Posterior vena cava (tissue), 2 donors: ENCODE measurements at places on chromosomes 7 and 10.
A peak's percentile ranks its signal among the peaks of the same experiment; 100 is the strongest.

DNA sequence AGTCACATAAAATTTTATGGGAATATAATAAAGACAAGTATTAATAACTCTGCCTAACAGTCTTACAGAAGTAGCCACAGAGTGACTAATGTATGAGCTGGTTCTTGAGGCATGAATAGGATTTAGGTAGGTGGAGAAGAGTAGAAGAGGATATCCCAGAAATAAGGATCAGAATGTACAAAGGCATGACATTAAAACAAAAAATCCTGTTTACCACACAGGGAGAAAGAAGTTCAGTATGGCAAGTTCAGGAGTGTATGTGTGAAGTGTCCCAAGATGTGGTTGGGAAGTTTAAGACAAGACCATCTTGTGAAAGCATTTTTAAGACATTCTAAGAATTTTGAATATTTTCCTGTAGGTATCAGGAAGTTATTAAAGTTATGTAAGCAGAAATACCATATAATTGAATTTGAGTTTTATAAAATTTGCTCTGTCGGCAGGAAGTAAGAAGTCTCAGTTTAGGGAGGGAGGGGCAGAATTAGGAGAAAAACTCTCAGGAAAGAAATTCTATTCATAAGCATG is 64.7 kb upstream of the CAV2 start:
- DNase-seq = no peak

DNA sequence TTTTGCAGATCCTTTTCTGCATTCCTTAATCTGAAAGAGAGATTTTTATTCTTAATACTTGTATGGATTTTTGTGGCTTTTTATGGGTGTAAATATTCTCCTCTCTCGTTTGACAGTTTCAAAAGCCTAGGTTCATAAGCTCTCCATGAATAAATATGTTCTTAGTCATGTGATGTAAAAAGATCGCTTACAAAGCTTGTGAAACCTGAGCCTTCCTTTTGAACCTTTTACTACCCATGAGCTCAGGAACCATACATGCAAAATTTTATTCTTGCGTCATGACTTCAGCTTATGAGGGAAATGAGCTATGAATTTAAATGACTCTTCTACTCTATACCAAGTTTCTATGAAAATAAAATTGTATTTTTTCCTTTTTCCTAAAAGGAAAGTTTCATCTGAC is 98.7 kb downstream of the POLL start:
- no peak for DNase-seq

GRCh38 chr7:75072981-75073283 is 670 bp downstream of the RCC1L start:
- no peak for DNase-seq

- no peak for DNase-seq
Observed at GRCh38 chr7:120053390-120053961, 219.5 kb upstream of the KCND2 start.

GRCh38 chr7:145692237-145692950 is 424.2 kb upstream of the CNTNAP2 start:
- DNase-seq = no peak

- no peak for DNase-seq
Observed at GRCh38 chr7:39306016-39306570, 260.1 kb upstream of the YAE1 start.

DNA sequence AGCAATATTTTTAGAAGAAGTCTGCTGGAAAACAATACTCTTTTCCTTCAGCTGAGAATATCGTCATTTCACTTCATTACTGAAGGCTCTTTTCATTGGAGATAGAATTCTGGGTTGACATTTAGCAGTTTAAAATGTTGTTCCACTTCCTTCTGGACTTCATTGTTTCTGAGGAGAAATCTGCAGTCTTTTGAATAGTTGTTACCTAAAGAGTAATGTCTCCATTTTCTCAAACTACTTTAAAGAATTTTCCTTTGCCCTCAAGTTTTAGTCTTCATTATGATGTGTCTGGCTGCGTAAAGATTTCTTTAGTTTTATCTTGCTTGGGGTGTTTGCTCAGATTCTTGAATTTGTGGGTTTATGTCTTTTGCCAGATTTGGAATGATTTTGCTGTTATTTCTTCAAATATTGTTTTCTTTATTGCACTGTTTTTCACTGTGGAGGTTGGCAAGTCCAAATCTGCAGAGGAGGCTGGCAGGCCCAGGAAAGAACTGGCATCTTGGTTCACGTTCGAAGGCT is 136.3 kb downstream of the DNAJB6 start:
- DNase-seq = no peak

DNA sequence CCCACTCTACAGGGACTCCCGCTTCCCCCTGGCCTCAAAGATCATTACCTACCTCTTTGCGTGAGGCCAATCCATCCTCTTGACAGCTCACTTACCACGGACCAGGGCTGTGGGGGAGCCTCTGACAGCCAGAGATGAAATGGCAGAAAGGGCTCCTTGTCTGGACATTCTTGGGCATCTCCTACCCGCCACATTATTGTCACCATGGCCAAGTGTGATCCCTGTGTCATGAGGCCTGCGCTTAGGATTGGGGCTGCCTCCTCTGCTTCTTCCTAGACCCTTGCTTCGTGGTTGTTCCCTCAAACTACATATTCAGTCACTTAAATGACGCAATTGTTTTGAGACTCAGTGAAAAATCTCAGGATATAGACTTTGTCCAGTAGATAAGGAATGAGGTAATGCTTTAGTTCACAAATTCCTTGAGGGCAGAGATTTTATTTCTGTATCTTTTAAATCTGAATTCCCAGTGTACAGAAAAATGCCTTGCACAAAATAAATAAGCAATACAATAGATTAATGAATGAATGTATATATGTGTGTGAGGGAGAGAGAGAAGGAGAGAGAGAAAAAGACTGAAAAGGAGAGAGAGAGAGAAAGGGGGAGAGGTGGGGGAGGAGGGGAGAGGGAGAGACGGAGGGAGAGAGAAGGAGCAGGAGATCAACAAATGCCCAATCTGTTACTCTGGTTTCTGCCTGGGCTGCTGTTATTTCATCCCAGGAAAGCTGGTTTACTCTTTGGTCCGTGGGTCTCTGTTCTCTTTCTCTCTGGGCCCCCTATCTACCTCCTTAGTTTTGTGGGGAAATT is 159.0 kb downstream of the PLXNA4 start:
- DNase-seq = peak; percentile 29

- DNase-seq = no peak
Observed at GRCh38 chr7:91137153-91137787, 127.0 kb upstream of the FZD1 start.

DNA sequence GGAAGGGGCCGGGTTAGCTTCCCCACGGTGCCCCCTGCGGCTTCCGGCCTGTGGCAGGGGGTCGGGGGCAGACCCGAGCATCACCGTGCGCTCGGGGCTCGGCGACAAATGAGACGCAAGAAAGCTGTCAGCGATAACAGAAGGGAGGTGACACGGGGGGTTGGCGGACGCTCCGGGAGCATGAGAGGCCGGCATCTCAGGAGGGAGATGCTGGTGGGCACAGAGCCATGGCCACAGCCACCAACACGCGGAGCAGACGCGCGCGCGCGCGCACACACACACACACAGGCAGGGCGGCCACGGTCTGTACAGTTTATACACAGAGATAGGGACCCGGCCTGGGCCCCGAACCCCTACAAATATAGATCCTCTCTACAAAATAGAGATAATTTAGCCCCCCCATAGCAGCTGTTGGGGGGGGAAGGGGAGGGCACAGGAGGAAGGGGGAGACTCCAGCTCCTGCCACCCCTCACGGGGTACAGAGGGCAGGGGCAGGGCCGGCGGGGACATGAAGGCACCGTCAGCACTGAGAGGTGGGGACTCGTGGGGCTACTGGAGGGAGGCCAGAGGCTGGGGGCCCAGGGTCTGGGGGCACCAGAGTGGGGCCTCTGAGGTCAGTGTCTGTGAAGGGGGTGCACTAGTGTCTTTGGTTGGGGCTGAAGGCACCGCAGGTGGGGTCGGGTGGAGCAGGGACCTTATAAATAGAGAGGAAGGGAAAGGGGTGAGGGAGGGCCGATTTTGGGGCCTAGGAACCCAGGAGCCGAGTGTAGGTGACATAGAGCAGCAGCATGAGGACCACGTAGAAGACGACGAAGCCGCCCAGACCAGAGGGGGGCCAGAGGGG is 884 bp upstream of the SAP25 start:
- DNase-seq = no peak

DNA sequence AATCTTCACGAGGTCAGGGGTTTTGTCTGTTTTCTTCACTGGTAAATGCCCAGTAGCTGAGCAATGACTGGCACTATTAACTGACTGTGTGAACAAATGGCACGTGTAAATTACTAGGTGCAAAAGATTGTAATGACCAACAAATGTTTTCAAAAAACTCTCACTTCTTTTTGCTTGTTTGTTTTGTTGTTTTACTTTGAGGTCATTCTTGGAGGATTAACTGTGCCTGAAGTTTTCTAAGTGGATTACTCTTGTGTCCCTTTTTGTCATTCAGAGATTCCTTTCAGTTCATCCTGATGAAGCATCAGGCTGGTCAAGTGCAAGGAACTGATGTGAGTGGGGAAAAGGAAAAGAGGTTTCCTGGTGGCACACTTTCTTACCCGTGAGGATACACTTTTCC is 74.4 kb upstream of the PPP1R3C start:
- no peak for DNase-seq

- peak; percentile 68 for DNase-seq
Observed at GRCh38 chr10:79393924-79394610, 46.8 kb downstream of the PPIF start.

GRCh38 chr10:13632884-13633440 is 46.2 kb downstream of the PRPF18 start:
- no peak for DNase-seq

DNA sequence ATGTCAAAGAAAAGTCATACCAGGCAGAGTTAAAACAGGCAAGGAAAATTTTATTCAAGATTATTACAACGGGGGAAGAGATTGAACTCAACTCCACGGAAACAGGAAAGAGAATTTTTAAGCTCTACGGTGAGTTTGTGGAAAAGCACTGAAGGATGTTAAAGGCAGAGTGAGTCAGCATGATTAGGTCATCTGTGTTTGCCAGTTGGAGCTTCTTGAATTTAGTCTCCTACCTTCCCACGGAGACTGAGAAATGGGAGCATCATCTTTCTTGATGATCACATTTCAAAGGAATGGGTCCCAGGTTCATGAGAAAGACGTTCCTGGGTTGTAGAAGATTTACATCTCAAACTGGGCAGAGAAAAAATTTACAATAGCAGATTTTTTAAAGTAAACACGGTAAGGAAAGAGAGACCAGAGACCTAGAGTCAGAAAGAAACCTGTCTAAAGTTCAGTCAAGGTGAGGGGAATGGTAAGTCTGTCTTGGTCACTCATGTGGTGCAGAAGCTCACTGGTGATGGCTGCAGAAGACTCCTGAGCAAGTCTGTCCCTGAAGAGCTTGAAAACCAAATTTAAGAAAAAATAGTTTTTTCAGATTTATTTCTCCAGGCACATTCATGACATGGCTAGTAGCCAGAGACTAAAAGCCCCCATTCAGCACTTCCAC is 516.9 kb upstream of the LRRN3 start:
- no peak for DNase-seq

- DNase-seq = no peak
Observed at GRCh38 chr7:157228864-157229422, 90.2 kb downstream of the UBE3C start.

DNA sequence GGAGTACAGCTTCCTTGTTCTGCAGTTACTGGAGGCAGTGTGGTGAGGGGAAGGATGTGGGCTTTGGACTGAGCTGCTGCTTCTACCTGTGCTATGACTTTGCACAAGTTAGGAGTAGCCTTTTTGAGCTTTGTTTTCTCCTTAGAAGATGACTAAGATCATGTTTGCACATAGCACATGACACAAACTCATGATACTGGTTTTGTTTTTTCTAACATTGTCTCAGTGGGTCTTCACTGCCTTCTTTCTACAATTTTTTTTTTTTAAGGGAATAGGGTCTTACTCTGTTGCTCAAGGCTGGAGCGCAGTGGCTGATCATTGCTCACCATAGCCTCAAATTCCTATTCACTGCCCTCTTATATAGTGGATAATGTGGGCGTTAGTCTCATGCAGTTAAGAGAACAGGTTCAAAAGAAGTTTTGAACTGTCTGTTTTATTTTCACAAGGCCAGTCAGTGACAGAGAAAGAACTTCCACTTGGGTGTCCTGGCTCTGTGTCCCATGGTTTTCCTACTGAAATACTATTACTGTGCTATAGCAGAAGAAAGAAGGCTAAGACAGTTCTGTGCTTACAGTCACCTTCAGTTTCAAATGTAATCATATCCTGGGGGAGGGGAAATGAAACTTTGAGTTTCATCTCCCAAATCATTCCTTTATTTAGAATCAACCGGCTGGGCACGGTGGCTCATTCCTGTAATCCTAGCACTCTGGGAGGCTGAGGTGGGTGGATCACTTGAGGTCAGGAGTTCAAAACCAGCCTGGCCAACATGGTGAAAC is 72.0 kb downstream of the KAT6B start:
- no peak for DNase-seq

GRCh38 chr10:33126742-33127141 is 168.7 kb upstream of the ITGB1 start:
- no peak for DNase-seq

DNA sequence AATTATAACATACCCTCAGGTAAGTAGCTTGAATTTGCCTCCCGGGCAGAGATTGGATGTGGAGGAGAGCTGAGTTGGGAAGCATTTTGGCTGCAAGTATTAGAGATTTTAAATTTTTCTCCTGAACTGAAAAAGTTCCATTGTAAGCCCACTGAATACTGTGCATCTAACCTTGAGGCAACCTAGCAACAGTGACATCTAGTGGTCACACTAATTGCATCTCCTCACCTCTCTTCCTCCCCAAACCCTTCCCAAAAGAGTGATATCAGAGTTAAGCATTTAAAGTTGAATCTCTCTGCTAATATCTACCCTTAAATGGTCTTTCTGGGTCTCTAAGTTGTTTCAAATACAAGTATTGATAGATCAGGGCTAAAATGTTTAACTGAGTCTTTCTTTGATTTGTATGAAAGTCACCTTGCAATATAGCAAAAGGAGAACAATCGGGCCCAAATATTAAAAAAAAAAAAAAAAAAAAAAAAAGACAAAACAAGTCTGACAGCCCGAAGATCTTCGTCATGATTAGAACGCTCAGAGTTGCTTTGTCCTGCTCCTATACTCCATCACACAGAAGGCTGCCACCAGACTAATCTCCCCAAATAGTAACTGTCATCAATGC is 40.4 kb upstream of the DLX5 start:
- DNase-seq = no peak

- no peak for DNase-seq
Observed at GRCh38 chr7:155761162-155761561, 51.1 kb downstream of the SHH start.

- no peak for DNase-seq
Observed at GRCh38 chr7:128729494-128729893, 9.7 kb upstream of the CALU start.

GRCh38 chr7:40299097-40299496 is 164.3 kb downstream of the SUGCT start:
- DNase-seq = no peak

DNA sequence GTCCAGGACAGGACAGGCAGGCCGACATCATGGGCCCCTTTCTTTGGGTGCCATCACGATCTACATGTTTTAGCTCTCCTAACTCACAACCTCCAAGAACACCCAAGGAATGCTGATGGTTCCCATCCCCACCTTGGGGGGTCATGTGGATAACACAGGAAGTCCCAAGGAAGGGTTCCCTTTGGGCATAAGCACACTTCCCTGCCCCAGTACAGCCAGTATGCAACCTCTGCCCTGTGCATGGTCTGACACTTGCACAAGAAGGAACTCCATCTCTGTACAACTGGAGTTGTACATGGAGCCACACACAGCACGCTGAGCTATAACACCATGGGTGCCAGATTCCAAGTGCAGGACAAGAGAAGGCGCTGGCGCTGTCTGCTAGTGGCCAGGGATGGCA is 11.0 kb downstream of the MAT1A start:
- DNase-seq = no peak
